ENCODE measurements at places on chromosomes 12 and 14.

DNA sequence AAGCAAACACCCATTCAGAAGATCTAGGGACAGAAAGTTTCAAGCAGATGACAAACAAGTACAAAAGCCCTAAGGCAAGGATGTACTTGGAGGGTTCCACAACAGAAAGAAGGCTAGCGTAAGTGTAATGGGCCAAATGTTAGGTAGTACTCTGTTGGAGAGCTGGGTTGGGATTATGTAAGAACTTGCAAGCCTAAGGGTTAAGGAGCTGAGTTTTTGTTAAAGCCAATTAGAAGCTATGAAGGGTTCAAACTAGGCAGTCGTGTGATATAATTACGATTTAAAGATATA lies 41.4 kb downstream of the HECTD1 start:
- DNase-seq = no peak

DNA sequence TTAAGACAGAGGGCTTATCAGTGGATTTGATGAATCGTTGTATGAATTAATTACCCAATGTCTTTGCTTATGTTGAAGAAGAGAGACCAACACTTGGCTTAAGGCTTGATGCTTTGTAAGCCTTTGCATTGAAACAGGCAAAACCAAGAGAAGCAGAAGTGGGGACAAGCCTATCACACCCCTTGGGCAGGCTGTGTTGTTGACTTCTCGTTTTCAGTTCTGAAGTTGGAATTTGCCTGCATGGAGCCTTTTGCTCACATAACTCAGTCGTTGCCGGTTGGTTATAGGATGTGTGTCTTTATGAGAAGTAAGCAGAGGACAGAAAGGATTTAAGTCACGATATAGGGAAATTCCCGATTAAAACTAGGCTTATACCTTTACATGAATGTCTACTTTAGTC lies 94.7 kb downstream of the CCDC92 start:
- DNase-seq = no peak

DNA sequence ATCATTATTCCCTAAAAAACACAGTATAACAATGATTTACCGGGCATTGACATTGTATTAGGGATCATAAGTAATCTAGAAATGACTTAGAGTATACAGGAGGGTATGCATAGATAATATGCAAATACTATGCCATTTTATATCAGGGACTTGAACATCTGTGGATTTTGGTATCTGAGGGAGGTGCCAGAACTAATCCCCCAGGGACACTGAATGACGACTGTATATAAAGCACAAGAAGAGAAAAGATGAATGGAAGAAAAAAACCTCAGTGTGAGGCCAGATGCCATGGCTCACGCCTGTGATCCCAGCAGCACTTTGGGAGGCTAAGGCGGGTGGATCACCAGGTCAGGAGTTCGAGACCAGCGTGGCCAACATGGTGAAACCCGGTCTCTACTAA lies 25.5 kb upstream of the COX6A1 start:
- DNase-seq = no peak

- no peak for DNase-seq
These were observed 34.6 kb downstream of the GLRX5 start for GRCh38 chr14:95569440-95569839.

DNA sequence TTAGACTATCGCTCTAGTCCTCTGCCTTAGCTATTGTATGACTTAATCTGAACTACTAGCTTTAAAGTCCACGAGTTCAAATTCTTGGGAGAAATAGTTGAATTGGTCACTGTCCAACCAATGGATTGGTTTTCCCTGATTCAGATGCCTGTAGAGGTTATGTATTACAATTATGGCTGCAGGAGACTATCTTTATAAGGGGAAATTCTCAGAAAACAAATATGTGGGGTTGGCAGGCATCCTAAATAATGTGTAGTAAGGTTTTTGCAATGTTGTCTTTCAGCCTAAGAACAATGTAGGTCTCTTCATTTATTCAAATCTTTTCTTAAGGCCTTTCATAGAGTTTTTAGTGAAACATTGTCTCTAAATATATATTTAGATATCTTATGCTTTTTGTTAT lies 26.9 kb downstream of the MYRFL start:
- no peak for DNase-seq

DNA sequence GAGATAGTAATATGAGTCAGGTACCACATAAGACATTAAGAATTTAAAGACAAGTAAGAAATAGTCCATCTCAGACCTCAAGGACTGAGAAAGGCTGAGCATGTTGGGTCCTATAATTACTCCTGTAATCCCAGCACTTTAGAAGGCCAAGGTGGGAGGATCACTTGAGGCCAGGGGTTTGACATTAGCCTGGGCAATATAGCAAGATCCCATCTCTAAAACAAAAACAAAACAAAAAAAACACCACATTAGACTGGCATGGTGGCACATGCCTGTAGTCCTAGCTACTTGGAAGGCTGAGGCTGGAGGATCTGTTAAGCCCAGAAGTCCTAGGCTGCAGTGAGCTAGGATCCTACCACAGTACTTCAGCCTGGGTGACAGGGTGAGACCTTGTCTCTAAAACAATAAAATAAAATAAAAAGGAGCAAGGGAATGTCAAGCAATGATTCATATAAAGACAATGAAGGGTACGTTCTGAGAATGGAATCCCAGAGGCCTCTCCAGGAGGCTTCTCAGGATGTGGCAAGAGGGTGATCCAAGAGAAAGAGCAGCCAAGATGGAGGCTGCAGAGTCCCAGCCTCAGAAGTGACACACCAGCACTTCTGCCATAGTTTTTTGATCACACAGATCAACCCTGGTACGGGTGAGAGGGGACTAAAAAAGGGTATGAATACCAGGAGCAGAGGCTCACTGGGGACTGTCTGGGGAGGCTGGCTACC lies 206.4 kb downstream of the CRADD start:
- no peak for DNase-seq

GRCh38 chr14:21699551-21699950 lies 25.9 kb upstream of the OR4E1 start:
- no peak for DNase-seq

DNA sequence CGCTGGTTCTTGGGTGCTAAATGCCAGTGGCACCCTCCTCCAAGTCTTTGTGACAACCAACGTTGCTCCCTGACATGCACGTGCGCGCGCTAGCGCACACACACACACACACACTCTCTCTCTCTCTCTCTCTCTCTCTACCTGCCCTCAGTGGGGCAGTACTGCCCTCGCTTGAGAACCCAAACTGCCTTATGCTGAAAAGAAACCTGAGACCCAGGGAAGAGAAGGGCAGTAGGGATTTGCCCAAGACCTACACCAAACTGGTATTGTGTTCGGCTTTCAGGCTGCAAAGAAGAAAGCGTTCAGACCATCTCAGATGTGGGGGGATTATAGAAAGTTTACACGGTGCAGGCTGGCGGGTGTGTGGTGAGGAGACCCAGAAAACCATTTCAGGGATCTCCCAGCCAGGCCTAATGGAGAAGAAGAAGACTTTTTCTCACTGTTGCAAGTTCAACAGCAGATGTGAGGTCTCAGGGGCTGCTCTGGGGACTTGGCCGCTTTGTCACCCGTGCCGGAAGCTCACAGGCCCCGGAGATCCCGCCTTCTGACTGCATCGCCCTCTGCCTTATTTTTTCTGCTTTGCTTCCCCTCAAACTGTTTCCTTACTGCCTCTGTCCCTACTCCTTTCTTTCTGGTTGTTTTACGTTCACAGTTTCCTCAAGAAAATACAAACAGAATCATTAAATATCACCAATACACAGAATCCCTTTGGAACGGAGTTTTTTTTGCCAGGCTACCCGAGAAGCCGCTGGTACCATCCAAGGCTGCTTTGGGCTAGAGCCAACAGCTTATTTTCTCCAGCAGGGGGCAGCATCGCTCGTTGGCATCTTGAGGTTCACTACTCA lies 82.4 kb downstream of the PPM1A start:
- peak; percentile 59 for DNase-seq

GRCh38 chr14:85856430-85856829 lies 326.5 kb downstream of the FLRT2 start:
- DNase-seq = no peak

- no peak for DNase-seq
These were observed 69.2 kb downstream of the PTPRQ start for GRCh38 chr12:80513211-80513610.

- no peak for DNase-seq
These were observed 624 bp downstream of the M6PR start for GRCh38 chr12:8948701-8949341.

DNA sequence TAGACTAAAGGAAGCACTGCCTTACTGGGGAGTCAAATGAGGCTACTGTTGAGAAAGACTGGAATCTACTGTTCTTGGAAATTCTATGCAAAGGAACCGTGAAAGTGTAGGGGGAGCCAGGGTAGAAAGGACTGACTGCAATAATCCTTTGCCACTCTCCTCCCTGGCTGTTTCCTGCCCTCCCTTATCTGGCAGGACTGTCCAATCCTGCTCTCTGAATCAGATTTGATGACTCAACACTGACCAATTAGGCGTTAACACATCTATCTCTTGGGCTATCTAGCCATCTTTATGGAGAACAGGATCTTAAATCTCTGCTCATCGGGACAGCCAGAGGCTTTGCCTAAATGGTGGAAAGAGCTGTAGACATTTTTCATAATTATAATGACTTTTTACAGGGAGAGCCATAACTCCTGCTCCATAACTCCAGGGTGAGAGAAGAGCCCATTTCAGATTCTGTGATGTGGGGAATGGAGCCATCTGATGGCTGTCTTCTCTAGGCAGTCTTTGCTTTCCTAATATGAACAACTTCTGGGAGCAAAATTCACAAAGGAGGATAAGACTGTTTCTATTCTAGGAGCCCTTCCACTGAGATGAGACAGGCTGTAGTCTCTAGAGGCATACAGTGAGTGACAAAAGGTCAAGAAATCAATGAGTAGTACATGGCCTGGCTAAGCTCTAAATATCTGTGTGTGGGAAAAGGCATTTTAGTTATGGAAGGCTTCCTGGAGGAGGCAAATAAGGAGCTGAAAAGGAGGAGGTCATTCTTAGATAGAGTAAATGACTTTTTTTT lies 68.9 kb upstream of the CISTR start:
- DNase-seq = no peak
